ENCODE measurements at places on chromosomes 12 and 14.

DNA sequence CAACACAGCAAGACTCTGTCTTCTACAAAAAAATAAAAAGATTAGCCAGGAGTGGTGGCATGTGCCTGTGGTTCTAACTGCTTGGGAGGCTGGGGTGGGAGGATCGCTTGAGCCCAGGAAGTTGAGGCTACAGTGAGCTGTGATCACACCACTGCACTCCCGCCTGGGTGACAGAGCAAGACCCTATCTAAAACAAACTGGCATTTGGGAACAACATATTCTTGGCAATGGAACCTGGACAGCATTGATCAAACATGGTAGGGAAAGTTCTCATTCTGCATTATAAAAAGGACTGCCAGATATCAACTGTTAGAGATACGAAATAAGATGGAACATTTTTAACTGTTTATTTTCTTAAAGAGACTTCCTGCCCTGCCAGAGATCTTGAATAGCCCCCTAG, 81.5 kb downstream of the PPP2R5C start:
- no peak for DNase-seq

DNA sequence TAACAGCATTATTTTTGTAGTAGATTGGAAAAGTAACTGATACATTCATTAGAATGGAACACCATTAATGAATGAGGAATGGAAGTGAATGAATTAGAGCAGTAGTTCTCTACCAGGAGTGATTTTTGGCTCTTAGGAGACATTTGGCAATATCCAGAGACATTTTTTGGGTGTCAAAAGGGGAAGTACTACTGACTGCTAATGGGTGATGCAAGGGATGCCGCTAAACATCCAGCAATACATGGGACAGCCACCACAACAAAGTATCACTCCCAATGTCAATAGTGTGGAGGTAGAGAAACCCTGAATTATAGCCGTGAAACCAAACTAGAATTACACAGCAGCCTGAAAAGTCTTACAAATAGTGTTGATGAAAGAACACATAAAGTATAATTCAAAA, 1.5 kb downstream of the CHURC1 start:
- DNase-seq = no peak

DNA sequence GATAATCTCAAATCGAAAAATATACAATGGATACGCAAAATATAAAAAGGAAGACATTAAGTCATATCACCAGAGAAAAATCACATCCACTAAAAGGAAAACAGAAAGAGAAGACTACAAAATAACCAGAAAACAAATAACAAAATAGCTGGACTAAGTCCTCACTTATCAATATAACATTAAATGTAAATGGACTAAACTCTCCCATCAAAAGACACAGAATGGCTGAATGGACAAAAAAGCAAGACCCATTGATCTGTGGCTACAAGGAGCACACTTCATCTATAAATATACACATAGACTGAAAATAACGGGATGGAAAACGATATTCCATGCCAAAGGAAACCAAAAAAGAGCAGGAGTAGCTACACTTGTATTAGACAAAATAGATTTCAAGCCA, 161.0 kb upstream of the PRKD1 start:
- no peak for DNase-seq

DNA sequence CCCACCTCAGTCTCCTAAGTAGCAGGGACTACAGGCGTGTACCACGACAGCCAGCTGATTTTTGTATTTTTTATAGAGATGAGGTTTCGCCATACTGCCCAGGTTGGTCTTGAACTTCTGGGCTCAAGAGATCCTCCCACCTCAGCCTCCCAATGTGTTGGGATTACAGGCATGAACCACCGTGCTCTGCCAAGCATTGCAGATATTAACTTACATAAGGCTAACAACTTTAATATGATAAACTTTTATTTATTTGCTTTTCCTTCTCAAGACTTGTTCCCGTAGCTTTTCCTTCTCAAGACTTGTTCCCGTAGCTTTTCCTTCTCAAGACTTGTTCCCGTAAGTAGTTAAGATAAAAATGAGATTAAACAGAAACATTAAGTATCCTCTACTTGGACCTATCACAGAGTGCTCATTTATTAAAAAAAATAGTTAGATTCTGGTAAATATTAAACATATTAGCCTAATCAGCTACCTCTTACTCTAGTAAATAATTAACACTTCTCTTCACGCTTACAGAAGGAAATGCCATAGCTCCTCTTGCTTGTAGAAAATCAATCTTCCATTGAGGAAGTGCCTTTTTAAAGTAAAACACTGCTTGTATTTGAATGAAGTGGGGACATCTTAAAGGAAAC, 157.7 kb upstream of the KITLG start:
- DNase-seq = no peak

GRCh38 chr12:110182281-110182680, 58.1 kb downstream of the IFT81 start:
- DNase-seq = no peak
